T-cell (primary cell): ENCODE measurements at places on chromosomes 2 and 18. TPM values are rescaled to one million over a fixed set of nuclear protein-coding genes. Genes with fewer than 3 reads are reported as not detected.

Gene ZSWIM2
- total RNA-seq, result not detected

Gene NAT8
- not detected for total RNA-seq

Gene LIMS4
- total RNA-seq, result 0.76 TPM

Gene LAMA3
- 0.26 TPM for total RNA-seq

Gene TUBA3E
- total RNA-seq, result not detected

Gene OTOS
- not detected for total RNA-seq

Gene SOS1
- 44.3 TPM for total RNA-seq

Gene CCDC68
- total RNA-seq, result 0.13 TPM
